ENCODE measurements at places on chromosomes 5 and 9.

- H3K36me3 ChIP-seq: no peaks in the 10 kb centered on the region
- no peak overlapping the region for H3K27ac ChIP-seq
- no peaks in the 10 kb centered on the region for H3K4me1 ChIP-seq
- DNase-seq: peak; percentile 54
- H3K4me3 ChIP-seq: no peak overlapping the region
Measured at GRCh38 chr9:15837079-15837679, 284.3 kb downstream of the CCDC171 start.

GRCh38 chr9:33165263-33166151 lies 1.6 kb downstream of the B4GALT1 start:
- peak overlapping the region; percentile 86 for H3K4me3 ChIP-seq
- no peak for DNase-seq
- peaks cover 7% of the 10 kb centered on the region for H3K27me3 ChIP-seq
- peaks cover 79% of the 10 kb centered on the region for H3K4me1 ChIP-seq
- H3K27ac ChIP-seq: peak overlapping the region; percentile 74

- no peaks in the 10 kb centered on the region for H3K4me1 ChIP-seq
- H3K36me3 ChIP-seq: no peaks in the 10 kb centered on the region
Measured at GRCh38 chr5:148768806-148769415, 57.5 kb upstream of the ADRB2 start.

DNA sequence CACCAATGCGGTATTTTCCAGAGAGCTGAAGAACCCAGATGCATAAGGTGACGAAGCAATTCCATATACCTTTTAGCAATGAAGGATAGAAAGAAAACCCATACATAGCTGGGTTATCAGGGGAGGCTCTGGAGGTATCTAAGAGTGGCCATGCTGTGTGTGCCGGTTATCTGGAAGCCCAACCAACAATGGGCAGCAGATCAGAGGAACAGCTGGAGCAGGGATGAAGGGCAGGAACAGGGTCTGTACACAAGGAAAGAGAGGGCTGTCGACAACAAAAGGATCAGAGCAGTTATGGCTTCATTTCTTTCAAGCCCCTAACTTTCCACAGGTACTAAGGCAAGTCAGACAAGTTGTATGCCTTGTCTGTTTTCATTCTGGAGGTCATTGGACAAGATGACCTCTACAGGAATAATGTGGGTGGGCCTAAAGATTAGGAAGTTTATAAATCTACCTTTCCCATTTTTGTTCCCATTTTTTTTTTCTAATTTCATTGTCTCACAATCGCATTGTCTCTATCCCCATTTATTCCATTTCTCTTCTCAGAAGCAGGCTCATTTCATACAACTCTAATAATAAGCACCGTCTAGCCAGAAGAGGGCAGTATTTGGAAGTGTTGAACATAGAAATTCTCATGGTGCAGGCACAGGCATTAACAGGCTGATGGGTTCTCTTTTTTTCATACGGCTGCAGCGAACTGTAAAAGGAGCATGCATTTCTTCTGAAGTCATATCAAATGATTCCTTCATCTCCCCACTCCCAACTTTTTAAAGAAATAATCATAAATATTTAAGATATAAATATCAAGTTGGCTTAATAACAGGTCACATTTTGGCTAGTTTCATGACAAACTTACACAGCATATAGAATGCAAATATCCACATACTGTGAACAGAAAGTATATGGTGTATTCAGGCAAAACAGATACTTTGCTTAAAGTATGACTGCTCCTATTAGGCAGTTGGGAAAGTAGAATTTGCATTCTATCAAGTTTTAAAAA lies 63.5 kb downstream of the ZNF474 start:
- no peaks in the 10 kb centered on the region for H3K36me3 ChIP-seq
- H3K27ac ChIP-seq: no peak overlapping the region
- H3K27me3 ChIP-seq: no peaks in the 10 kb centered on the region
- H3K4me1 ChIP-seq: peaks cover 16% of the 10 kb centered on the region
- DNase-seq: peak; percentile 29

GRCh38 chr9:3698076-3698475 lies 172.3 kb upstream of the RFX3 start:
- H3K4me1 ChIP-seq: peaks cover 23% of the 10 kb centered on the region
- no peak overlapping the region for H3K4me3 ChIP-seq
- no peak overlapping the region for H3K27ac ChIP-seq
- H3K27me3 ChIP-seq: peaks cover 3% of the 10 kb centered on the region
- H3K36me3 ChIP-seq: no peaks in the 10 kb centered on the region

DNA sequence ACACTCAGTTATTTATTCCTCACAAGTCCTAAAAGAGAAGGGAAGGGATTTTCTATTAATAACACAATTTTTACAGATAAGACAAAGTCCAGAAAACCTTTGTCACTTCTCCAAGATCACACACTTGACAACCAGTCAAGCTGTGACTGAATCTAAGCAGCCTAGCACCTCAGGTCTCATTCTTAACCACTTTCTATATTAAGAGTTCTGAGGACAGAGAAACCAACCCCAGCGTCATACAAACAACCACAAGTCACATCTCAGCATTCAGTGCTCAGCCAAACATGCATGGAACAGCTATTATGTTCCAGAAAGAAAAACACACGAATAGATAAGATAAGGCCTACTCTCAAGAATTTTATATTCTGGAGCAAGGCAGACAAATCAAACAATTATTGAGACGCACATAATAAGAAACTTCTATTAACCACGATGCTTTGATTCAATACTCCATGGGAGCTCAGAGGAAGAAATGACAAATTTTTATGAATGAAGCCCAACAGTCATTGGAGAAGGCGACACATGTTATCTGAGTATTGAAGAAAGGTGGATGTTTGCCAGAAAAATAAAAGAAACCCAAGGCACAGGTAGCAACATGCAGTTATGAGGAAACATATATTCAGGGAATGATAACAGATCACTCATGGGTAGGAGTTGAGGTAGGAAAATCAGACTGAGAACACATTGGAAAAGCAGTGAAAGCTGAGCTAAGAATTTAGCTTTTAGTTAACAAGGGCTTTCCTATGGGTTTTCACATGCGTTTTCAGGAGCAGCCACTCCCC lies 113.1 kb downstream of the HTR4 start:
- H3K4me1 ChIP-seq: no peaks in the 10 kb centered on the region
- H3K36me3 ChIP-seq: no peaks in the 10 kb centered on the region
- no peak overlapping the region for H3K27ac ChIP-seq
- no peak overlapping the region for H3K4me3 ChIP-seq

DNA sequence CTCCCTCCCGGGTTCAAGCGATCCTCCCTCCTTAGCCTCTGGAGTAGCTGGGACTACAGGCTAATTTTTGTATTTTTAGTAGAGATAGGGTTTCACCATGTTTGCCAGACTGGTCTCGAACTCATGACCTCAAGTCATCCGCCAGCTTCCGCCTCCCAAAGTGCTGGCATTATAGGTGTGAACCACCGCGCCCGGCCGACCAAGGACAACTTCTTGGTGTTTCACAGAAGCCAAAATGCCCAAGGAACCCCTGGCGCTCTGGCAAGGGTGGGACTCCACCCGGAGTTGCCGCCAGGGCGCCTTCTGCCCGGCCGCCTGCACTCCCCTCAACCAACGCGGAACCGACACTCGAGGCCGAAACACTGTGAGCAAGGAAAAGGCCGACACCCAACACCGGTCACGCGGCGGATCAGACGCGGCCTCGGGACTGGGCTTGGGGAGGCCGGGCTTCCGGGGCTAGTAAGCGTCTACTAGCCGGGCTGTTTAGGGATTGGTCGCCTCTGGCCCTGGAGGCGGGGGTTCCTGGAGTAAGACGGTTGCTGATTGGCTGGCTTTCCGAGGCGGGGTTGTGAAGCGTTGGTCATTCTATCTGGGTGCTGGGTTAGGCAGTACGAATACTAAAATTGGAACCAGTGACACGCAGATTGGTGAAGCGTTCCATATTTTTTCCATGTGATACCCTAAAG lies 7.7 kb upstream of the CFAP157 start:
- peak; percentile 88 for DNase-seq

- H3K27ac ChIP-seq: peak overlapping the region; percentile 89
- H3K36me3 ChIP-seq: no peaks in the 10 kb centered on the region
- H3K4me3 ChIP-seq: no peak overlapping the region
Measured at GRCh38 chr5:171494452-171495121, 75.1 kb downstream of the FGF18 start.

DNA sequence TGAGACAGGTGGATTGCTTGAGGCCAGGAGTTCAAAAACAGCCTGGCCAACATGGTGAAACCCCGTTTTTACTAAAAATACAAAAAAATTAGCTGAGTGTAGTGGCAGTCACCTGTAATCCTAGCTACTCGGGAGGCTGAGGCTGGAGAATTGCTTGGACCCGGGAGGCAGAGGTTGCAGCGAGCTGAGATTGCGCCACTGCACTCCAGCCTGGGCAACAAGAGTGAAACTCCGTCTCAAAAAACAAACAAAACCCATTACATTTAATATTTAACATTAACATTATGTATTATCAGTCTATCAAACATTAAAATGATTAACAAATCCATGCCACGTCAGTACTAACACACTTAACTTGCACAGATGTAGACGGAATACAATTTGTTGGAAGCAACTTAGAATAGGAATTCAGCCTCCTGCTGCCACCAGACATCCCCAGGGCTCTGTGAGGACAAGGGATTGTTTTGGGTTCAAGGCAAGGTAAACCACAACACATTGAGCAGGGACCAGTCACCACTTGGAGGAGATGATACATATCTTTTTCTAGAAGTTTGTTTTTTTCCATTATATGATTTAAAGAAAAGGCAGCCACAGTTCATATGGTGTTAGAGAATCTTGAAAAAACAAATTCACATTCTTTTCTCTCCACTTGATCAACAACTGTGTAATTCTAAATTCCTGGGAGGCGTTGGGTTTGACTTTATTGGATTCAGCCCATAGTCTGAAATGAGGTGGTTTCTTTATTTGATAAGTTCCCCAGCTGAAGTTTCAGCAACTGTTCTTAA lies 104.1 kb upstream of the BASP1 start:
- H3K4me3 ChIP-seq: no peak overlapping the region
- H3K36me3 ChIP-seq: no peaks in the 10 kb centered on the region
- H3K27me3 ChIP-seq: peaks cover 7% of the 10 kb centered on the region
- no peak for DNase-seq
- H3K27ac ChIP-seq: peak overlapping the region; percentile 76
- H3K4me1 ChIP-seq: peaks cover 79% of the 10 kb centered on the region

GRCh38 chr5:134024811-134025210 lies 20.0 kb upstream of the VDAC1 start:
- no peak for DNase-seq
- H3K4me3 ChIP-seq: no peak overlapping the region
- no peaks in the 10 kb centered on the region for H3K36me3 ChIP-seq
- peaks cover 14% of the 10 kb centered on the region for H3K4me1 ChIP-seq
- peaks cover 10% of the 10 kb centered on the region for H3K27me3 ChIP-seq

DNA sequence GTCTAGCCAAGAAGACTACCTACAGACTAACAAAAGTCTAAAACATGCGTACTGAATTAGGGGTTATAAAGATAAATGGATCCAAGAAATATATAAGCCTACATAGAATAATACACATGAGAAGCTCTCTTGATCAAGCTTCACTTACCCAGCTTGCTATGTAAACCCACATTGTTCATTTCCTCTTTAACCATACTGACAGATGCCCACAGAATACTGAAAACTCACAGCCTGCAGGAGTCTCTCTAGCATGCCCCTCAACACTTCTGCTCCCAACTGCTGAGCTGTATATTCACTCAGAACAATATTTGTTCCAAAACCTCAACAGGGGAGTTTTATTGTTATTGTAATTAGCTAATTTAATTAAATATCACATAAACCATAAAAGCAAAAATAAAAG lies 52.4 kb downstream of the RFX3 start:
- H3K27ac ChIP-seq: no peak overlapping the region
- H3K4me3 ChIP-seq: no peak overlapping the region
- H3K36me3 ChIP-seq: peaks cover 50% of the 10 kb centered on the region
- DNase-seq: no peak
- peaks cover 23% of the 10 kb centered on the region for H3K4me1 ChIP-seq
- H3K27me3 ChIP-seq: no peaks in the 10 kb centered on the region

DNA sequence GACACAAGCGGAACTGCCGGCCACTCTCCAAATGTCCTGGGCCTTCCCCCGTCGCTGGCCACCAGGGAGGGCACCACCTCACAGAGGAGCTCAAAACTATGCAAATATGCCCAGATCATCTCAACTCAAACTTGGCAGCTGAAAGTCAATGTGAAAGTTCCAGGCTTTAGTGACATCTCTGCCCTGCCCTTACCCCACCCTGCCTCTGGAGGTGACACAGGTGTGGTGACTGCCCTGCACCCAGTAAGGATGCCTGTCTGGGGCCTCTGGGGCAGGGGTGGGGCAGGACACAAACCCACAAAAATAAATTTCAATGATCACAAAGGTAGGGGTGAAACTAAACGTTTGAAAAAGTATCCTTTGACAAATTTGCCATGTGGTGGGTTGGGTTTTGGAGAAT lies 213.4 kb downstream of the HSPA4 start:
- no peaks in the 10 kb centered on the region for H3K36me3 ChIP-seq
- no peak overlapping the region for H3K4me3 ChIP-seq
- H3K27me3 ChIP-seq: peaks cover 11% of the 10 kb centered on the region
- H3K4me1 ChIP-seq: peaks cover 33% of the 10 kb centered on the region
- no peak overlapping the region for H3K27ac ChIP-seq

GRCh38 chr5:65978251-65978650 lies 51.9 kb downstream of the ERBIN start:
- DNase-seq: no peak
- H3K27me3 ChIP-seq: no peaks in the 10 kb centered on the region
- no peaks in the 10 kb centered on the region for H3K4me1 ChIP-seq
- H3K36me3 ChIP-seq: peaks cover 78% of the 10 kb centered on the region

DNA sequence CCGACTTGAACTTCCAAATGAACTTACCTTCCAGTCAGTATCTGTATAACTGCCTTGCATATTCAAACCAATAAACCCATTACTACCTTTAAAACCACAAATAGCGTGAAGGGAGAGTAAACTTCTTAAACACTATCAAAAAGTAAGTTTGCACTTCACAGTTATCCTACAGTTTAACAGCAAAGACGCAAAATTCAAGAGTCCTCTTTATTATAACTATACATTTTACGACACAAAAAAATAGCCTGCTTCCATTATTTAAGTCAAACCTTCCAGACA lies 1.8 kb downstream of the PTBP3 start:
- H3K4me1 ChIP-seq: peaks cover 34% of the 10 kb centered on the region
- peak overlapping the region; percentile 97 for H3K4me3 ChIP-seq
- no peaks in the 10 kb centered on the region for H3K27me3 ChIP-seq
- H3K27ac ChIP-seq: no peak overlapping the region

DNA sequence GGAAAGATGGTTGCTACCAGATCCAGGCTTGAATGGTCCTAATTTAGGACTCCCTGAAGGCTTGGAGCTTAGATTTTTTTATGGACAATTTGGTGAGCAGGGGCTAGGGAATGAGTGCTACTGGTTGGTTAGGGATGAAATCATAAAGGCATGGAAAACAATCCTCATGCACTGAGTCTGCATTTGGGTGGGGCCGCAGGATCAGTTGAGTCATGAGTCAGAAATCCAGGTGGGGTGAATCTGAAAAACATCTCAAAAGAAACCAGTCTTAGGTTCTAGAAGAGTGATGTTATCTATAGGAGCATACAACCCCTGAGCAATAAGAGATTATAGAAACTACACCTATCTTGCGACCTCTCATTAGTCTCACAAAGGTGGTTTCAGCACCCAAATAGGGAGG lies 300.0 kb downstream of the KIF4B start:
- H3K27ac ChIP-seq: no peak overlapping the region
- no peak for DNase-seq
- no peaks in the 10 kb centered on the region for H3K4me1 ChIP-seq
- H3K4me3 ChIP-seq: no peak overlapping the region
- H3K36me3 ChIP-seq: no peaks in the 10 kb centered on the region

- H3K4me1 ChIP-seq: peaks cover 57% of the 10 kb centered on the region
- H3K36me3 ChIP-seq: no peaks in the 10 kb centered on the region
- no peak for DNase-seq
- H3K27ac ChIP-seq: no peak overlapping the region
- peaks cover 6% of the 10 kb centered on the region for H3K27me3 ChIP-seq
Measured at GRCh38 chr9:121289772-121290370, 21.9 kb downstream of the GSN start.
